LHCN-M2 (cell line): ENCODE measurements at places on chromosomes 2 and 18. TPM values are rescaled to one million over a fixed set of nuclear protein-coding genes. Genes with fewer than 3 reads are reported as not detected.

DNA sequence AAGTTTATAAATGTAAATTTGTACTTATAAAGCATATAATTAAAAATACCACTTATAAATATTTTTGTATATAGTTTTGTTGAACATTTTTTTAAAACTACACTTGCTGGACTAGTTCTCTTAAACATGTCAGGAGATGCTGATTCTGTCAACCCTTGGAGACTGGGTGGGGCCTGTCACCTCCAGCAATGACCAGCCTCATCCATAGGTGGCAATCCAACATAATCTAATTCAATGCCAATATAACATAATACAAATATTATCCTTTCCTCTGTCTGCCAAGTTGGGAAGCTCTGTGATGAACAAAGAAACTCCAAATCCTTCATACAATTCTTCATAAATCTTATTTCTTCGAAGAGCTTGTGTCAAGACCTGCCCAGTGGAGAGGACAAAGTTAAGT lies 140.4 kb downstream of the RBMS1 start:
- no peak for DNase-seq

The DARS1 gene
- total RNA-seq = 97.5 and 98.0 TPM in 2 replicates

The SLC19A3 gene
- total RNA-seq = 0.17 and 0.26 TPM in 2 replicates

The SPTBN1 gene
- total RNA-seq = 137 and 169 TPM in 2 replicates

- no peak for DNase-seq
Observed at GRCh38 chr2:24047703-24048033, 477 bp upstream of the WDCP start.

DNA sequence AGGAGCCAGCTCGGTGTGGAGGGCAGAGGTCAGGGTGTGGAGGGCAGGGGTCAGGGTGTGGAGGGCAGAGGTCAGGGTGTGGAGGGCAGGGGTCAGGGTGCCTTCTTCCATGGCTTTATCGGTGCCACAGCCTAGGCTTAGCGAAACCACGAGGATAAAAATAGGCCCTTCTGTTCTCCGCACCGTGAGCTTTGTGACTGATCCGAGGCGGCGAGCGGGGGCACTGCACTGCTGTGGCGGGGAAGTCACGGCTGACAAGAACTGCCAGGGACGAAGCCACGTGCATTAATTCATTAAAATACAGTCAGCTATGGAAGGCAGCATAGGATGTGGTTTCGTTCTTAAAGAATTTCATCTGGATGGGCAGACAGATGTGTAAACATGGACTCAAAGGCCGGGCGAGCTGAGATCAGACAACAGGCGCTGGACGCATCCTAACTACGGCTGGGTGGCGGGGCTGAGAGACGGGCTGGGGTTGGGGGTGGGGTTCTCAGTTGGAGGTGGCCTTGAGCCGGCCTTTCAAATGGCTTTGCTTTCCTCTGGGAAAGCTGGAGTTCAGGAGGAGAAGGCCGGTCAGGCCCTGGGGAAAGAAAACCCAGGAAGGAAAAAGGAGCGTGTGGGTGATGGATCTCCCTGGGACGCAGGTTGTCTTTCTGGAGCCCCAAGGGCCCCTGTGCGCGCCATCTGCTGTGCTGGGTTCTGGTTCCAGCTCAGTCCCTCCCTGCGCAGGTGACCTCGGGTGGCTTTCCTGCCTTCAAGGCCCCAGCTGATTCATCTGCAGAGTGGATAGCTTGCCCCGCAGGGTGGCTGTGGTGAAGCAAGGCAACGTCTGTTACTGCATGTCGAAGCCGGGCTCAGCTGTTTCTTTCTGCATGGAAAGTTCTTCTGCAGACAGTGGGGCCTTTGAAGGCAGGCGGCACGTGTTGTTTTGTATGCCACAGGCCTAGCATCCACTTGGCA lies 958 bp upstream of the ALLC start:
- DNase-seq = no peak

GRCh38 chr2:241149925-241150659 lies at the start of gene PPP1R7:
Gene PPP1R7 (plus strand): TSS chr2:241150467. CDS start chr2:241150496, 29 bp downstream.
- peak; percentile 88 for DNase-seq

- DNase-seq = peak; percentile 48
Observed at GRCh38 chr18:72409903-72410302, 134.2 kb downstream of the CBLN2 start.

DNA sequence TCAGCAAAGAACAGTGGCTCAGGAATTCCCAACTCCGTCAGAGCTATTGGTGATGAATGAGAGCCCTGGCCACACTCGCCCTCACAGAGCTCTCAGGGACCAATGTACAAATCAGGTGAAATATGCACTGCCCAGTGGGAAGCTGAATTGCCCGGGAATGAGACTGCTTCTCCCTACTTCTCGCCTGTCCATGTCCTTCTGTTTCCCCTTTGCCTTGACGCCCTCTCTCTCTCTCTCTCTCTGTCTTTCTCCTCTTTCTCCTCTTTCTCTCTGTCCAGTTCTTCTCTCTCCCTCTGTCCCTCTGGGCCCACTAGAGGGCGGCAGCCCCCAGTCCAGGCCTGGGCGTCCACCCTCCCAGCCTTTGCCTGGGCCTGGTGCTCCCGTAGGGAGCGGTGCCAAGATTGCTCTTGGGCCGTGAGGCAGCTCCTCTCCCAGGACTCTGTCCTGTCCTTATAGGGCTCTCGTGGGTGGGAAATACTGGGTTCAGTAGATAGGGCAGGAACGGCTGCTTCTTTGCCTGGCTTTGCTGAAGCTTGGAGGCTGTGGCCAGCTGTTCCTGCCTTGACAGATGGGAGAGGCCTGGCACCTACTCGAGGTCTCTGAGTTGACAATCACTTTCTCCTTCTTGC lies 28.4 kb upstream of the PUM2 start:
- peak; percentile 96 for DNase-seq

GRCh38 chr2:42954227-42954962 lies 162.0 kb upstream of the HAAO start:
- peak; percentile 77 for DNase-seq

The PPP1R1C gene
- total RNA-seq = 1.5 and 2.0 TPM in 2 replicates

The APCDD1 gene
- 3.1 and 8.2 TPM in 2 replicates for total RNA-seq

- no peak for DNase-seq
Observed at GRCh38 chr18:71114550-71115210, 825.8 kb downstream of the SOCS6 start.

The CCDC85A gene
- 0.57 and 1.9 TPM in 2 replicates for total RNA-seq

GRCh38 chr2:149226790-149227189 lies 103.6 kb upstream of the LYPD6 start:
- no peak for DNase-seq

The PFN4 gene
- 0.63 and 1.7 TPM in 2 replicates for total RNA-seq

DNA sequence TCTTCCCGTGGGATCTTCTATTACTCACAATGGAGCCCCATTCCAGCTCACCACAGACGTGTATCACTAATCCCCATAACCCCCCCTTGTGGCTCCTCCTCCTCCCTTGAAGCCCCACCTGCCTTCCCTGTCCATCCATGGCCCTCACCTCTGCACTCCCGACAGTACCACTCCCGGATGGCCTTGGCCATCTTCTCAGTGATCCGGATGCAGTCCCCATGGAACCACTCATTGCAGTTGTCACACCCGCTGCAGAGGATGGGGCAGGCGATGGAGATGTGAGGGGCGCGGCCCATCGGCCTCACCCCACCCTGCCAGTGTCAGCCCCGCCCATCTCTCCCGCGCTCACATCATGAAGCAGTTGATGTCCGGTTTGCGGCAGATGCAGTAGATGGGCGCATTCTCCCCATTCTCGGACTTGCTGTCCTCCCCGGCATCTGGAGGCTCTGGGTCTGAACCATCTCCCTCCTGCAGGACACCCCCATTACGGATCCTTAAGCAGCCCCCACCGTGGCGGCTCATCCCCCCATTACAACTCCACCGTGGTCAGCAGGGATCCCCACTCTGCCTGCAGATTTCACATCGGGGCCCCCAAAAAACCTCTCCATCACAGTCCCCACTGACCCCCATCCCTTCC lies 983 bp downstream of the CXXC1 start:
- peak; percentile 56 for DNase-seq

GRCh38 chr2:20050104-20050645 lies 1.3 kb downstream of the LAPTM4A start:
- DNase-seq = peak; percentile 66

The SPP2 gene
- not detected in 2 replicates for total RNA-seq

DNA sequence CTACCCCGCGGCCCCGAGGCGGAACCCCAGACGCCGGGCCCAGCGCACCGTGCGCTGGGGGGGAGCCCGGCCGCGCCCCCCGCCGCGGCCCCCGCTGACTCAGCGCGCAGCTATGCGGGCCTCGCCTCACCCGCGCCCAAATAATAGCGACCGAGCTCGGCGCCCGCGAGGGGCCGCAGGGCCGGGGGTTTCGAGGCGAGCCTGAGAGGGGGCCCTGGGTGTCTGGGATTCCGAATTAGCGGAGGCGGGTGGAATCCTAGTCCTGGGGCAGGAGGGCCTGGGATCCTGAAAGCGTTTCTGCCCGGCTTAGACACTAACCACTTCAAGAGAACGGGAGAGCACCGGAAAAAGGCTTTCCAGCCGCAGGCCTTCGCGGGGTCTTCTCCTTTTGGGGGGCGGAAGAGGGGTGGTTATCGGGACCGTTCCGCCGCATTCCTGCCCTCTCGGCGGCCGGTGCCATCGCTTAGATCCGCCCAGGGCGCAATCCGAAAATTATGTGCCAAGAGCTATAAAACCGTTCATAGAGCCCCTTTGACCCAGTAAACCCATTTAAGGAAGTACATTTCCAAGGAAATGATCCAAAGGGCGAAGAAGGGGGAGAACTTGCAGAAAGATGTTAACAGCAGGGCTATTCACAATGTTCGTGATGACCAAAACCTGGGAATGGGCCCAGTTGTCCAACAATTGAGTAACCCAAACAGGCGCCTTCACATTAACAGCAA lies 681 bp upstream of the ROCK2 start:
- DNase-seq = peak; percentile 74

The PNO1 gene
- total RNA-seq = 31.7 and 35.3 TPM in 2 replicates

GRCh38 chr2:63699549-63699839 lies 110.7 kb downstream of the MDH1 start:
- peak; percentile 39 for DNase-seq

The RUFY4 gene
- not detected in 2 replicates for total RNA-seq

The NCKAP5 gene
- 0.40 and 0.58 TPM in 2 replicates for total RNA-seq

The ATP8B1 gene
- total RNA-seq = 5.6 and 8.5 TPM in 2 replicates

DNA sequence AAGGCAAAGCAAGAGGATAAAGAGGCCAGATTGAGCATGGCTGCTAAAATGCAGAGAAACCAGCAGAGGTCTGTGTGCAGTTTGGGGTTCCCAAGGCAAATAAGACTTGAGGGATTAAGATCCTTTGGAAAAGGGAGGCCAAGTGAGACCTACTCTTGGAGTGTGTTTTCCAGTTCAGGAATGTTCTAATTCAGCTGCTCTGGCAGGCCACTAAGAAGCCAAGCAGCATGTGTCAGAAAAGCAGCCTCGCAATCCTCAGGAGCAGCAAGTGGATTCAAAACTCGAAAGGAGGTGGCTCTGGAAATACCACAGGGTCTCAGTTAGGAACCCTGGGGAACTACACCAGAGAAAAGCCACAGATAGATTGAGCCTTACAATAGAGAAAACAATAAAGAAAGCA lies 569.2 kb downstream of the METTL4 start:
- peak; percentile 1 for DNase-seq

GRCh38 chr2:169452080-169452479 lies 27.2 kb upstream of the BBS5 start:
- DNase-seq = peak; percentile 47

- no peak for DNase-seq
Observed at GRCh38 chr2:239122421-239123110, 274.7 kb downstream of the TWIST2 start.

The DCDC2C gene
- not detected in 2 replicates for total RNA-seq
